ENCODE measurements at places on chromosomes 3 and 15.

- no peak for DNase-seq
These were observed 237.6 kb upstream of the STAC start for GRCh38 chr3:36142746-36143145.

DNA sequence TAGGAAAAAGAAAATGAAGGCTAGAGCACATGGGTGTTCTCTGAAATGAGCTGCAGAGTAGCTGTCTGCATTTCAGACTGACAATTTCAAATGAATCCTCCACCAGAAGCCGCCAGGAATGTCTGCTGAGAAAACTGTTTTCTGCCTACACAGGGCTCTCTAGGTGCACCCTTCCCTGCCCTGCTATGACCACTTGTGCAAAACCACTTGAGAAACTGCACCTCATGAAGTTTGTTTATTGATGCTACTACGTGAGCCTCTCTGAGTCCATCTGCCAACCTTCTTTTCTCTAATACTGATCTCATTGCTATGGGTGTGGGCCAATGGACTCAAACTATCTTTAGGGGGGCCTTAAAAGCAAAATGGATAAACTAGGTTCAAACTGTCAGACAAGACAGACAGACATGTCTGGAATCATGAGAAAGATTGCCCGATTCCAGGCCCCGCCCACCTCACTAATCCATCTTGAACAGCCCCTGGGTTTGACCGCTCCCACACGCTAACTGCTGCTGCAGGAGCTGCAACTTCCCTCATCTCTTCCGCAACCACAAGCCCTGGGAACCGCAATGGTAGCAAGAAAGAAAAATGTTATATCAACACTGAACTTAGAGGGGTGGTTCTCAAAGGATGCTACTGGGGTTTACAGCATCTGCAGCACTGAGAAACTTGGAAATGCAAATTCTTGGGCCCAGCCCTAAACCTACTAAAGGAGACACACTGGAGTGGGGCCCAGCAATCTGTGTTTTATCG is 9.0 kb upstream of the CD47 start:
- DNase-seq = no peak

DNA sequence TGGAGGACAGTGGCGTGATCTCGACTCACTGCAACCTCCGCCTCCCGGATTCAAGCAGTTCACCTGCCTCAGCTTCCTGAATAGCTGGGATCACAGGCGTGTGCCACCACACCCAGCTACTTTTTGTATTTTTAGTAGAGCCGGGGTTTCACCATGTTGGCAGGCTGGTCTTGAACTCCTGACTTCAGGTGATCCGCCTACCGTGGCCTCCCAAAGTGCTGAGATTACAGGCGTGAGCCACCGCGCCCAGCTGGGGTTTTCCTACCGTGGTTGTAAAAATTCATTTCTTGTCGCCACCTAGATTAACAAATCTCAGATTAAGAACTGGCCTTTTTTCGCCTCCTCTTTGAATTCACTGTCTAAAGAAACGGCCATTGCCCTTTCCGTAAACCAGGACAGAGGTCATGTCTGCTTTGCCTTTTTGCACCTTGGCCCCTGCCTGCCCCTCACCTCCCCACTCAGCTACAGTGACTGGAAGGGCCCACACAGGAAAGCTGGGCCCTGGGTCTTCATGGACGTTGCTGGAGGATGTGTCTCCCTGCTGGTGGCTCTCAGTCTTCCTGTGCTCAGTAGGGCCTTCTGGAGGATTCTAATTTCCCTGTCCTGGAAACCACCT is 17.2 kb downstream of the ZNF710 start:
- no peak for DNase-seq

- no peak for DNase-seq
These were observed 195.2 kb downstream of the CADPS start for GRCh38 chr3:62679988-62680387.

- no peak for DNase-seq
These were observed 474.9 kb downstream of the ROBO2 start for GRCh38 chr3:77514766-77515165.

DNA sequence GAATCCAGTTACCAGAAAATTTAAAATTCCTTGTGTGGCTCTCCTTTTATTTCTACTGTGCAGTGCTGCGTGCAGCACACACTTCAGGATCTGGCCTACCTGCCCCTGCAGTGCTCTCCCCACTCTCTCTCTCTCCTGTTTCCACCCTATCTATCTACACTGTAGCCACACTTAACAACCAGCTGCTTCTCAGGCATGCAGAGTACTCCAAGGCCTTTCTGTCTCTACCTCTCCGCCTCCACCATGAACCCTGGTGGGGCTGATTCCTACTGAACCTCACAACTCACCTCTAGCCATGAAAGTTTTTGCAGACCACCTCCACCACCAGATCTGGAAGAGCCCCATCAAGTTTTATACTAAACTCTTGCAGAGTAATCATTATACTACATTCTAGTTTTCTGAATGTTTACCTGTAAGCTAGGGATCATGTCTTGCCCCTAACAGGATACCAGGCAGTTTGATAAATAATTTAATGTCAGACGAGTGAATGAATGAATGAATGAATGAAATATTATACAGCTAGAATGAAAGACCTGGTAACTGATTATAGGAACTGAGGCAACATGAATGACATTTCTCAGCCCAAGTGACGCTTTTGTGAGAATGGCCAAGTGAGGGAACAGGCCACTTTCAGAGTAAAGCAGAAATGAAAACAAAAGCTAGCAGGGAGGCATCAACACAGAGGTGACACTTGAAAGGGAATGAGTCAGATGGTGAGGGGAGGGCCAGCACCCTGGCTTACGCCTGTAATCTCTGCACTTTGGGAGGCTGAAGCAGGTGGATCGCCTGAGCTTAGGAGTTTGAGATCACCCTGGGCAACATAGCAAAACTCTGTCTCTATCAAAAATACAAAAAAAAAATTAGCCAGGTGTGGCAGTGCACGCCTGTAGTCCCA is 363.5 kb downstream of the FOXP1 start:
- DNase-seq = no peak

- no peak for DNase-seq
These were observed 69.8 kb upstream of the PPP2R3A start for GRCh38 chr3:135895734-135896121.

GRCh38 chr3:177647876-177648275 is 450.6 kb upstream of the TBL1XR1 start:
- no peak for DNase-seq

GRCh38 chr15:59166601-59167265 is 39.9 kb upstream of the LDHAL6B start:
- DNase-seq = no peak

DNA sequence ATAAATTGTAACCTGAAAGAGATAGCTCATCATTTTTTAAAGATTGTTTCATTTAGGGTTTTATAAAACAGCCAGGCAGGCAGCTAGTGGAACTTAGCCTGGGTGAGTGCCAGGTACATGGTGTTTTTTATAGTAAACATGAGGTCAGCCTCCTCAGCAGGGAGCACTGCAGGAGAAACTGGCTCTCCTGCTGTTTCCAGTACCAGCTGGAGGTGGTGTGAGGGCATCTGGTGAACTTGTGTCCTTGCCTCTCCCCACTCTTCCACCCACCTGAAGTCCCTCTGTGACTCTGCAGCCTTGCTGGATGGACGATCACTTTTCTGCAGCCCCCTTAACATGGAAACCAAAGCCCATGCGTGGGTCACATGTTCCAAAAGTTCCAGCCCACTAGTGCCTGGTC is 128.4 kb downstream of the FAM174B start:
- DNase-seq = no peak

GRCh38 chr3:34229876-34230275 is 431.4 kb downstream of the PDCD6IP start:
- no peak for DNase-seq

- no peak for DNase-seq
These were observed 49.3 kb downstream of the CPEB1 start for GRCh38 chr15:82597815-82598214.

- no peak for DNase-seq
These were observed 833 bp downstream of the MAN2A2 start for GRCh38 chr15:90903733-90904536.

DNA sequence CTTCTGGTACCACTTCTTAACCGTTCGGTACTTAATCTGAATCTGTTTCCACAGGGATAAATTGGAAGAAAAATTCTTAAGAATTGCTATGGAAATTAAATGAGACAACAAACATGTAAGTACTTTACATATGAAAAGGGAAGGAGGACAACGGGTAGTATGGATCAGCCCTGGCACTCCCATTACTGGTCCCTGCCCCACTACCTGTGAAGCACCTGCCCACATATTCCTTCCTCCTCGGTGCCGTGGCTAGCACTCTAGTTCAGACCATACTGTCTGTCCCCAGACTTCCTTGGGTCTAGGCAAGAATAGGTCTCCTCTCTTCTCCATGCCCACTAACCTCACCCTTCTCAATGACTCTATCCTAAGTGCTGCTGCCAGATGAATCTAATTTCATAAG is 46.2 kb downstream of the SHQ1 start:
- DNase-seq = no peak

DNA sequence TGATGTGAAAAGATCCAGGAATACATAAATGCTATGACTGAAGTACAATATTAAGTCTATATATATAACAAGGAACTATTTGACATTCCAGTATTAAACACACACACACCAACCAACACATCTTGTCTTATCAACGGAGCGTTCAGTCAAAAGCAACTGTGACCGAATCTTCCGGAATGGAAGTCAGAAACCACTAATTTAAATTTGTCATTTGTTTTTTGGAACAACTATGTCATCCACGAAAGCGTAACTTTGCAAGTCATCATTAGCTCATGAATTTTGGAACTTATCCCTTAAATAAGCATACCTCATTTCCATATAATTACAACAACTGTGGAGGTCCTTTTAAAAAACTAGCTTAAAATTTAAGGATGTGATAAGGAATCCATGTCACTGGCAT is 5.0 kb downstream of the ZNF385D start:
- DNase-seq = no peak

DNA sequence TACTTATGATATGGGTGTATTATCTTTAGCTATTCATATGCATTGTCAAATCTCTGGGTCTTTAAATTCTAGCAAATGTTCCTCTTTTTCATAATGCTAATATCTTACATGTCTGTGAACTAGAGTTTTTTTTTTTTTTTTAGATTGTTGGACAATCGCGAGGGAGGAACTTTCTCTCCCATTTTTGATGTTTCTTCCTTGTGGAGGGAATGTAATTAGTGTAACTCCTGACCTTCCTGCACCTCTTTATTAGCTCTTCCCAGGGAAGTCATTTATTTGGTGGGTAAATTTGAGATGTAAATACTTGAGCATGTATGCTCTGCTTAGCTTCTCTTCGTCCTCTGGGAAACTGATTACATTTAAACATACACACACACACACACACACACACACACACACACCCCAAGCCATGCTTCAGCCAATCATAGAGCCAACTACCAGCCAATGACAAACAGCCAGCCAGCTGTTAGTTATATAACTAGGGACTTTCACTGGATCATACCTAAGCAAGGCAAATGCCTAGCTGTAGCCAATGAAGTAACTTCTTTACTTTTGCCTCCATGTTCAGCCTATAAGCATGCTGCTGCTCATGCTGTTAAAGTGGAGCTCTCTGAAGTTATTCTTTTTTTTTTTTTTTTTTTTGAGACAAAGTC is 8.3 kb upstream of the USP8 start:
- DNase-seq = no peak

- DNase-seq = no peak
These were observed 37.7 kb upstream of the KLHL25 start for GRCh38 chr15:85832394-85832793.

- no peak for DNase-seq
These were observed 29.8 kb upstream of the FAM98B start for GRCh38 chr15:38424101-38424552.

GRCh38 chr15:99322643-99323405 is 71.5 kb downstream of the LRRC28 start:
- DNase-seq = no peak

- no peak for DNase-seq
These were observed 28.5 kb downstream of the SCG5 start for GRCh38 chr15:32669896-32670611.

GRCh38 chr15:99455789-99456160 is 110.0 kb upstream of the MEF2A start:
- no peak for DNase-seq

GRCh38 chr3:156678197-156678596 is 3.8 kb downstream of the TIPARP start:
- DNase-seq = no peak

- DNase-seq = no peak
These were observed 79.4 kb upstream of the ATP11B start for GRCh38 chr3:182713743-182714517.

GRCh38 chr3:40200692-40201316 is 108.7 kb upstream of the EIF1B start:
- DNase-seq = no peak

GRCh38 chr15:31280046-31280830 is 46.4 kb upstream of the KLF13 start:
- DNase-seq = no peak

- no peak for DNase-seq
These were observed 37.4 kb upstream of the PRICKLE2 start for GRCh38 chr3:64262574-64263114.

- no peak for DNase-seq
These were observed 76.1 kb downstream of the LDHAL6B start for GRCh38 chr15:59282515-59283337.

GRCh38 chr3:123782488-123782887 is 101.6 kb downstream of the MYLK start:
- DNase-seq = no peak

DNA sequence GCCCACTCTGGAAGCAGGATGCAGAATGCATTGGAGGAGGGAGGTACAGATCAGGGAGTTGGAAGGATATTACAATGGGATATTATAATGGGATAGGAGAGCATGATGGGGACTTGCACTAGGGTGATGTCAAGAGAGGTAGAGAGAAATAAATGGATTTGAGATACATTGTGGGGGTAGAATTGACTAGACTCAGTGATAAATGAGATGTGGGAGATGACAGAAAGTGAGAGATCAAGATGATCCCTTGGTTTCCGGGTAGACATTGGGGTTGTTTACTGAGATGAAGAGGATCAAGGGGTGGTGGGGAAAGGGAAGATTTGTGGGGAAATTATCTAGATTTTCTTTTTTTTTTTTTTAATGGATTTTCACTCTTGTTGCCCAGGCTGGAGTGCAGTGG is 42.7 kb downstream of the BFSP2 start:
- DNase-seq = no peak

- DNase-seq = no peak
These were observed 657 bp downstream of the TLNRD1 start for GRCh38 chr15:81001152-81002008.

- no peak for DNase-seq
These were observed 12.5 kb upstream of the PLA2G4E start for GRCh38 chr15:42033214-42033873.

- DNase-seq = no peak
These were observed 42.6 kb downstream of the MGLL start for GRCh38 chr3:127779747-127780146.

DNA sequence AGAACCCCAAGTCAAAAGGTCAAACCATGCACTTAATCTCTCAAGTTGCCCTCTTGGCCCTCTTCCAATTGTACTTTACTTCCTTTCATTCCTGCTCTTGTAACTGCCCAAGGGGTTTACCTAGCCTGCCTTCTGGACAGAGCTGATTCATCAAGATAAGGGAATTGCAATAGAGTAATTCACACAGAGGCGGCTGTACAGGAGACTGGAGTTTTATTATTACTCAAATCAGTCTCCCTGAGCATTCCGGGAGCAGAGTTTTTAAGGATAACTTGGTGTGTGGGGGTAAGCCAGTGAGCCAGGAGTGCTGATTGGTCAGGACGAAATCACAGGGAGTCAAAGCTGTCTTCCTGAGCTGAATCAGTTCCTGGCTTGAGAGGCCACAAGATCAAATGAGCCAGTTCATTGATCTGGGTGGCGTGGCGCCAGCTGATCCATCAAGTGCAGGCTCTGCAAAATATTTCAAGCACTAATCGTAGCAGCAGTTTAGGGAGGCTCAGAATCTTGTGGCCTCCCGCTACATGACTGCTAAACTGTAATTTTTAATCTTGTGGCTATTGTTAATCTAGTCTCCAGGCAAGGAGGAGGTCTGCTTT is 590.0 kb downstream of the EPHA3 start:
- no peak for DNase-seq
